Inflammatory macrophage (primary cell): ENCODE measurements at places on chromosomes 4 and X.

- no peak for DNase-seq
Measured at GRCh38 chr4:63049726-63050125, 1359.5 kb downstream of the TECRL start.

DNA sequence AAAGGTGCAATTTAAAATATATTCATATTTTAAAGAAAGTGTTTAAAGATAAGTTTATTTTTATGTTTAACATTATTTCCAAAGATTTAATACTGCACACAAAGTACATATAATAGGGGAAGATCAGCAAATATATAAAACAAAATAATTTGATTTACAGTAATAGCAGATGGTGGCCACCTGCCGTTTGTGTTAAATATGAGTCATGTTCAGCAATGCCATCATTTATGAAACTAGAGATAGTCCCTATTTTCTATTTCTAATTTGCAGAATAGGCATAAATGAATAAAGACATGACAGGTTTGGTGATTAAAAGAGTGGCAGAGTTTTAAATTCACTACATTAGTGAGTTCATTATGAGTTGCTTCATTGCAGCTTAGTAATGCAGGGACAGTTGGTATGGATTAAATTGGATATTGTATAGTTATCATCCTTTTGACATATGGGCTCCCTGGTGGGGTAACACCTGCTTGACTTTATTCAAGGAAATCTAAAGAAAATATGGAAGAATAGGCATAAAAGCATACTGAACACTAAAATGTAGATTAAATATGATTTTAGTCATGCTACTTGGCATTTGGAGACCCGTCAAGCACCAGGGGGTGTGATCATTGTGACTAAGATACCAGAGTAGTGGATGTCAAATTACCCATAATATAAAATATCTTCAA lies 78.8 kb upstream of the BANK1 start:
- no peak for DNase-seq

GRCh38 chrX:140503714-140504351 lies 1.0 kb downstream of the SOX3 start:
- no peak for DNase-seq

DNA sequence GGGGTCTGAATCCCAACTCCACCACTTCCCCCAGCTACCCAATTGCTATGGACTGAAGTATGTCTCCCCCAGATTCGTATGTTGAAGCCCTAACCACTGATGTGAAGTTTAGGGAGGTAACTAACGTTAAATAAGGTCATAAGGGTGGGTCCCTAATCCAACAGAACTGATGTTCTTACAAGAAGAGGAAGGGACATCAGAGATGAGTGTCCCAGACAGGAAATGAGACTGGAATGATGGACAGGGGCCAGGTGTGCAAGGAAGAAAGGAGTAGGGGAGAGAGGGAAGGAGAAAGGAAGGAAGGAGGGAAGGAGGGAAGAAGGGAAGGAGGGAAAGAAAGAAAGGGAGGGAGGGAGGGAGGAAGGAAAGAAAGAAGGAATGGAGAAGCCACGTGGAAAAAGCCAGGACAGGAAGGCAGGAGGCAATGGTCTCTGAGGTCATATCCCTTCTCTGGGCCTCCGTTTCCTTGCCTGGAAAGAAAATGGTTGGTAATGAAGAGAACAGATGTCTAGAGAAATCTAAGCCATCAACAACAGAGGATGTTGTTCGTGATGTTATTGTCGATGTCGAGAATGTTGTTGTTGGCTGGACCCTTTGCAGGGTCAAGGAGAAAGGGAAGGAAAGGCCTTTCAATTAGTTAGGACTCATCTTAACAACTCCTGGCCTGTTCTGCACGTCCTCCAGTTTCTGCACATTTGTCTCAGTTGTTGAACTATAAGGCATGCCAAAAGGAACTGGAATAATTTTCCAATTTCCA lies 59.0 kb upstream of the FGFBP2 start:
- DNase-seq = no peak

- DNase-seq = no peak
Measured at GRCh38 chr4:24799544-24800324, 4.4 kb downstream of the SOD3 start.

- DNase-seq = no peak
Measured at GRCh38 chr4:78673337-78673736, 102.8 kb upstream of the BMP2K start.

DNA sequence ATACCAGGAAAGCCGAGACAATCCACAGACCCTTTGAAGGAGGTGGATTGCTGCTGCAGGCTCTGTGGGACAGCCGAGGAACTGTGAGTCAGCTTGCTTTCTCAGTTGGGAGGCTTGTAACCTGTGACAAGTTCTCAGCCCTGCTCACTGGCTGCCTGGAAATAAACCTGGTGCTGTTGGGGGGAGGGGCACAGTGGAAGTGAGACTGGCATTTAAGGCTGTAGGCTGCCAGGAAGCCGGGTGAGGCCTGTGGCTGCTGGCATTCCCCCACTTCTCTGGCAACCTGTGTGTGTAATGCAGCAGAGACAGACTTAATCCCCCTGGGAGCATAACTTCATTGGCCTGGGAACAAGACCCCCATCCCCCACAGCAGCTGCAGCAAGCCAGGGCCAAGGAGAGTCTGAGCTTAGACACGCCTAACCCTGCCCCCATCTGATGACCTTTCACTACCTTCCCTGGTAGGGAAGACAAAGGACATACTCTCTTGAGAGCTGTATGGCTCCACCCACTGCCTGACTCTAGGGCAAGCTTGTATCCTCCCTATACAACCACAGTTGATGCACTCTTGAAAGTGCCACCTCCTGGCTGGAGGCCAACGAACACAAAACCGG lies 64.1 kb downstream of the ALPK1 start:
- DNase-seq = no peak

DNA sequence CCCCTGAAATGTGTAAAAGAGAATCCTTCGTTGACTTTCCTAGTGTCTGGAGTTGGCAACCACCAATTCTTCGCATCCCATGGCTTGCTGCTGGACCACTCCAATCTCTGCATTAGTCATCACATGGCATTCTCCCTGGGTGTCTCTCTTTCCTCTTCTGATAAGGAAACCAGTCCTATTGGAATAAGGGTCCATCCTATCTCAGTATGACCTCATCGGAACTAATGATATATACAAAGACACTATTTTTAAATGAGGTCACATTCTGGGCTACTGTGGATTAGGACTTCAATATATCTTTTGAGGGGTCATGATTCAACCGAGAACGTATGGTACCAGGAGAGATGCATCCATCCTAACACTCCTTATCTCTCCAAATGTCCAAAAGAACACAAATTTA lies 259.1 kb upstream of the CPEB2 start:
- DNase-seq = no peak

GRCh38 chr4:141180991-141181761 lies 39.5 kb upstream of the ZNF330 start:
- no peak for DNase-seq

DNA sequence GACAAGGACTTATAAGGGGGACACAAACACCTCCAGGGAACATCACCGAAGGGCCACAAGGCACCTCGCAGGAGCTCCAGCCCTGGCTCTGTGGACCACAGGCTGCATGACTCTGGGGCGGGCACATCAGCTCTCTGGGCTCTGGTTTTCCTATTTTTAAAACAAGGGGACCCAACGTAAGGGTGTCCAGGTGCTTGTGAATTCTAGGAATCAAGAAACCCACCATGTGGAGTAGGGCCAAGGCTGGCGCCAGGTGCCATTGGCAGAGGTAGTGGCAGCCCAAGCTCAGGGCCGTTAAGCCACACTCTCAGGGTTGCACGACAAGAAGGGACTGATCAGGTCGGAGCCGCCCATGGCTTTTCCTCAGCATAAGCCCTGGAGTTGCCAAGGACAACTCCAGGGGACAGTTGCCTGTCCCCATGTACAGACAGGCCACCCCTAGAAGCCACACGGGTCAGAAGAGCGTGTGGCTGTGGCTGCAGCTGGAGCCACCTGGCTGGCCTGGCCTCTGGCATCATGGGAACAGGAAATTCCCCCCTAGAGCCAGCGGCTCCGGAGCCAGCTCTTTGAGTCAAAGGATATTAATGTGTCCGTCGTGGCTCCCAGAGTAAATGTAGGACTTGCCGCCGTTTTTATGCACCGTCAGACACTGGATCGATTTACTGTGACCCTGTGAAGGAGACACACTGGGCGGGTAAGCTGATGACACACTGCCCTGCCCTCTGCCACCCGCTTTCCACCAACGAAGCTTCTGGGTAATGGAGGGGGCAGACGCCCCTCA lies 32.5 kb downstream of the WDR1 start:
- no peak for DNase-seq

DNA sequence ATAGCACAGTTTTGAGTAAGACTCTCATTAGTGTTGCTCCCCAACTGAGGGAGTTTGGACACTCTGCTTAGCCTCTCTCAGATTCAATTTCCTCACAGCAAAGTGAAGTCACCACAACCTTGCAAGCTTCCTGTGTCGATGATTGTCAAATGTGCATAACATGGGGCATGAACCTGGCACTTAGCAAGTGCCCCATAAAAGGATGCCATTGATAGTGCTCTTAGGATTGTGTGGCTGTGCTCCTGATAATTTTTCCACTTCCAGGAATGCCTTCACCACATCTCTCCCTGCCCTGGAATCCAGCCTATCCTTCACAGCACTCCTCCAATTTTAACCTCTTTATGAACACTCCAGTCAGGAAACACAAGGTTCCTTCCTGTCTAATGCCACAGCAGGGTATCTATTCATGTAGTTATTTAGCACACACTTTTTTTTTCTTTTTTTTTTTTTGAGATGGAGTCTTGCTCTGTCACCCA lies 309.4 kb downstream of the PPP3CA start:
- DNase-seq = no peak

GRCh38 chr4:125658773-125659172 lies 344.0 kb downstream of the FAT4 start:
- no peak for DNase-seq

- DNase-seq = peak; percentile 67
Measured at GRCh38 chrX:15242899-15243555, 26.9 kb downstream of the ASB9 start.

GRCh38 chr4:168794092-168794707 lies 215.9 kb downstream of the CBR4 start:
- DNase-seq = no peak

GRCh38 chr4:71290074-71290473 lies 48.7 kb upstream of the SLC4A4 start:
- DNase-seq = no peak

DNA sequence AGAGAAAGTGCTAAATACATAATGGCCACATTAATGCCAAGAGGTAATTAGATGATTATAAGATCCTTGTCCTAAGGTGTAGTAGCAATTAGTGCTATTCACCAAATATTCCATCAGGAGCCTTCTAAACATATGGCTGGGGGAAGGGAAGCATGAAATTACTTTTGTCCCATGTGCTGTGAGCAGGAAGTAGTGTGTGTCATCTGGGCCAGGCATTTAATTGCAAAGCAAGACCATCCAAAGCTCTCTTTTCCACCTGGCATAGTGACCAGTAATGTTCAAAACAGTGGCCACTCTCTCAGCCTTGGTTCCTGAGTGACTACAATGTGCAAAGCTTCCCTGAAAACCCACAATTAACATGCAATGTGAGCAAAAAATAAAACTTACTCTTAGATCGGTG lies 144.2 kb upstream of the FAM241A start:
- no peak for DNase-seq

DNA sequence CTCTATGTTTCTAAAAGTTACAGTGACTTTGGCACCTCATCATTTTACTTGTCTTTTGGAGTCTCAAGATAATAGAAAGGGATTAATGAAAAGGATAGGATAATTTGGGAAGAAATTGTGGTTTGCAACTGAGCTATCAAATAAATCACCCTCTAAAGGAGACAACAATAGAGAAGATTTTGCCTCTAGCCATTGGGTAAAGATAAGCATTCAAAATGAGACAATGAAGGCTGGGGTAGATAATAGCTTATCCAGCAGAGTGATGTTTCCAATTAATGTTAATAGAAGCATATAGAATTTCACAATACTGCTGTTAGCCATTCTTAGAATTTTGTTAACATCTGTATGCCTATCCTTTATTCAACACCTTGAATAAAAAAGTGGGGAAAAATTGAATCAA lies 1177.6 kb downstream of the ADGRL3 start:
- no peak for DNase-seq

GRCh38 chrX:129077424-129078170 lies 445.7 kb downstream of the SMARCA1 start:
- DNase-seq = no peak

GRCh38 chr4:128858879-128859671 lies 49.6 kb downstream of the JADE1 start:
- no peak for DNase-seq

- no peak for DNase-seq
Measured at GRCh38 chr4:53932796-53933610, 131.4 kb downstream of the CHIC2 start.

DNA sequence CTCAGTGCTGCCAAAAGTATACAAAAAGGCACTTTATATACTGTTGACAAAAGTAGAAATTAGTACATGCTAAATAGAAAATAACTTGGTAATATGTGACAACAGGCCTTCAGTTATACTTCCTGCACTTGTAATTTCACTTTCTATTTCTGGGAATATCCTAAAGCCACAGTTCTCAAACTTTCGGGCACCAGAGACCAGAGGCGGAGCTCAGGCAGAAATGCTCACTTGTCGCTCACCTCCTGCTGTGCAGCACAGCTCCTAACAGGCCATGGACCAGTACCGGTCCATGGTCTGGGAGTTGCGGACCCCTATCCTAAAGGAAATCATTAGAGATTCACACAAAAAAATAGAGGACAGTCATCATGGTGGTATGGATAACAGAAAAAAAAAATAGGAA lies 25.7 kb downstream of the ACSL4 start:
- no peak for DNase-seq

GRCh38 chr4:31343061-31343460 lies 622.9 kb downstream of the PCDH7 start:
- no peak for DNase-seq

- DNase-seq = no peak
Measured at GRCh38 chr4:102569200-102569599, 68.0 kb downstream of the NFKB1 start.

- no peak for DNase-seq
Measured at GRCh38 chr4:151786158-151786495, 25.3 kb upstream of the GATB start.

- no peak for DNase-seq
Measured at GRCh38 chr4:25213347-25213979, 20.4 kb upstream of the PI4K2B start.

DNA sequence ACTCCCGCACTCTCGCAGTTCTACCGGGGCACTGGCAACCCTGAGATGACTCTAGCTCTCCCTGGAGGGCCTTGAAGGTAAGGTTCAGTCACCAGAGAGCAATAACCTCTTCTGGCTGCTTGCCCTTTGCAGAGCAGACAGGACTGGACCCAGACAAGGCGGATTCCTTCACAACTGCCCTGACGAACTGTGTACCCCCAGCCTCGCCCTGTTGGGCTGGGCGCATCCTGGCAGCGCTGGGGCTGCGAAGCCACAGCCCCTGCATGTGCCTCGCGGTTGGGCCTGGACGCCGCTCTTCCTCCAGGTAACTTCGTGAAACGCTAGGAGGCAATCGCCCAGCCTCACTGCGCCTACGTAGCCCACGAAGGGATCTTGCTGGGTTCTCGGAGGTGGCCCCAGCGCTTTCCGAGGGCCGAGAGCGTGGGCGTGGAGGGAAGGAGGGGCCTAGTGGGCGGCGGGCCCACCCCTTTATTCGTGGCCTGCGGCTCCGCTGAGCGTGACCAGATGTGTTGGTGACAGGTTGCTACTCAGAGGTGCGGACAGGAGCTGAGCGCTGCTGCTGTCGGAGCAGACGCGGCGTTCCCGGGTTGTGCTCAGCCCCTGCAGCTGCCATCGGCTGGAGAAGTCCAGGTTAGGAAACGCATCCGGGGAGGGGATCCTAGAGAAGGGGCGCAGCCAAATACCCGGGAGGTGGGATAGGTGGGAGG lies 1.9 kb upstream of the MAMLD1 start:
- DNase-seq = no peak
